ENCODE measurements at places on chromosomes 1 and 21.

DNA sequence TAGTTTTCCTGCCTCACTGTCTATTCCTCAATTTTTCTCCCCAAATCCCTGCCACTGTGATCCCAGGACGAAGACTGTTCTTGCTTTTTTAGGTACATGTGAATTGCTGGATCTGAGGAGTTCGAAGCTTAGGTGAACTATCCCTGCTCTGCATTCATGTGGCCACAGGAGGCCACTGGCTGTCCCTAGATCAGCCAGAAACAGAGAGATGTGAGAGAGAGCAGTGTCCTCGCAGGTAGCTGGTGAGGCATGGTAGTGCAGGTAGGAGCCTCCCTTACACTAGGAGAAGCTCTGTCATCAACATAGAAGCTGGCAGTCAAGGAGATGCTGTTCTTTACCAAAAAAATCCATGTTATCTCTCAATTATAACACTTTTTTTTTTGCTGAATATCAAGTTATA lies 71.5 kb downstream of the USP24 start:
- DNase-seq: no peak

- peak; percentile 85 for DNase-seq
These were observed 69.0 kb downstream of the SLC35A3 start for GRCh38 chr1:100038660-100039287.

GRCh38 chr21:45469273-45470086 lies 64.5 kb downstream of the COL18A1 start:
- peak; percentile 17 for DNase-seq

DNA sequence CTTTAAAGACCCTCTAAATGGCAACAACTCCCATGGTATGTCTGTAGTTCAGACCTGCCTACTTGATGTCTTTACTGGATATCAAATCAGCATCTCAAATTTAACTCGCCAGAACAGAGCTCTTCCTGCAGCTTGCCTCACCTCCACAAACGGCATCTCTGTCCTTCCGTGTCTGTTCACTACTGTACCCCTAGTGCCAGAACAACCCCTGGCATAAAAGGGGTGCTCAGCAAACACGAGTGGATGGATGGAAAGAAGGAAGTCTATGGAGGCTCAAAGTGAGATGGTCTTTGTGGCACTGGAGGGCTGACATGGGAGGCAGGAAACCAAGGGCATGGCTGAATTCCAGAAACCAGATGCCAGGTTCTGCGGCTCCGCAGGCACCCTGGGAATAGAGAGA lies 22.7 kb downstream of the MRPL37 start:
- no peak for DNase-seq

DNA sequence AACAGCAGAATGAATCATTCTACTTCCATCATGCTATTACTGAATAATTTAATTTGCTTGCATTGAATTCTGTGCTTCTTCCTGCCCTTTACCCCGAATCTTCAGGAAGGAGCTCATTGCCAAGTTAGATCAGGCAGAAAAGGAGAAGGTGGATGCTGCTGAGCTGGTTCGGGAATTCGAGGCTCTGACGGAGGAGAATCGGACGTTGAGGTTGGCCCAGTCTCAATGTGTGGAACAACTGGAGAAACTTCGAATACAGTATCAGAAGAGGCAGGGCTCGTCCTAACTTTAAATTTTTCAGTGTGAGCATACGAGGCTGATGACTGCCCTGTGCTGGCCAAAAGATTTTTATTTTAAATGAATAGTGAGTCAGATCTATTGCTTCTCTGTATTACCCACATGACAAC lies 44.2 kb downstream of the MAP3K7CL start:
- DNase-seq: peak; percentile 60

DNA sequence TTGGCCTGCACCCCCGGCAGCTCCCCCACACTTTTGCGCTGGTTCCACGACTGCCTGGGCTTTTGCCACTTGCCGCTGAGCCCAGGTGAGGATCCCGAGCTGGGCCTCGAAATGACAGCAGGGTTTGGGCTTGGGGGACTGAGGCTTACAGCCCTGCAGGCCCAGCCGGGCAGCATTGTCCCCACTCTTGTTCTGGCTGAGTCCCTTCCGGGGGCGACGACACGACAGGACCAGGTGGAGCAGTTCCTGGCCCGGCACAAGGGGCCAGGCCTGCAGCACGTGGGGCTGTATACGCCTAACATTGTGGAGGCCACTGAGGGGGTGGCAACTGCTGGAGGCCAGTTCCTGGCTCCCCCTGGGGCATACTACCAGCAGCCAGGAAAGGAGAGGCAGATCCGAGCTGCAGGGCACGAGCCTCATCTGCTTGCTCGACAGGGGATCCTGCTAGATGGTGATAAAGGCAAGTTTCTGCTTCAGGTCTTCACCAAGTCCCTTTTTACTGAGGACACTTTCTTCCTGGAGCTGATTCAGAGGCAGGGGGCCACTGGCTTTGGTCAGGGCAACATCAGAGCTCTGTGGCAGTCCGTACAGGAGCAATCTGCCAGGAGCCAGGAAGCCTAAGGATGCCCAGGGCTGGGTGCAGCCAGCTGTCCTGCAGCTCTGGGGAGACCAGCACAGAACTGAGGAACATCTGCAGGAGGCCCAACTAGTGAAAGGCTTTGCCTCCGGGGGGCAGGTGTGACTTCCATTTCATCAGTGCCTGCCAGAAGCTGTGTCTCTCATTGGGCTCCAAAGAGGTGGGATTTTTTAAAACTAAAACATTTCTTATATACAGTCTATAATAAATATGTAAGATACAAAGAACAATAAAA lies 1.2 kb downstream of the HPDL start:
- no peak for DNase-seq

- DNase-seq: peak; percentile 97
These were observed 28.1 kb downstream of the SHISA4 start for GRCh38 chr1:201916649-201917249.

DNA sequence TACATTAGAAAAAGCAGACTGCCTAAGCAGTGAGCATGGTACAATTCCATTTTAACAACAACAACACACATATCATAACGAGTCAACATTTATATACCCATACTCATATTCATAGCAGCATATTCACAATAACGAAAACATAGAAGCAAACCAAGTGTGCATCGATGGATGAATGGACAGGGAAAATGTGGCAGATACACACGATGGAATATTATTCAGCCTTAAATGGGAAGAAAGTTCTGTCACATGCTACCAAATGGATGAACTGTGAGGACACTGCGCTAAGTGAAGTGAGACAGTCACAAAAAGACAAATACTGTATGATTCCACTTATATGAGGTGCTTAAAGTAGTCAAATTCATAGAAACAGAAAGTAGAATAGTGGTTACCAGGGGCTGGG lies 9.5 kb upstream of the MAN1C1 start:
- no peak for DNase-seq

DNA sequence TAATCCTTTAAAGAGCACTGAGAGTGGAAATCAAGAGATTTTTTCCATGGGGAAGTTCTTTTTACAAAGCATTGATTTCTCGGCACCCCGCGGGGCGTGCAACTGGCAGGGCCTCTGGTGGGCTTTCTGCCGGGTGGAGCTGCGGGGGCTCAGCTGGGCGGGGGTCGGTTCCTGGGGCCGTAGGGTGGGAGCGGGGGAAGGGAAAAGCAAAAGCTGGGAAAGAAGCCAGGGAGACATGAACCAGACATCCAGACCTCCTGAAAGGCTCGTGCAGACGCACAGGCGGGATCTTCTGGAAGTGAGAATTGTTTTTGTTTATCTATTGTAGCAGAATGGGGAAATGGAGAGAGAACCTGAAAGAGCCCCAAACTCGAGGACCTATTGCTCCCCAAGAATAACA lies 235.2 kb downstream of the FAM72C start:
- no peak for DNase-seq

- DNase-seq: no peak
These were observed 12.6 kb downstream of the GTF2B start for GRCh38 chr1:88878731-88879130.

GRCh38 chr1:156421062-156421938 lies 52.3 kb downstream of the RHBG start:
- peak; percentile 44 for DNase-seq

- DNase-seq: peak; percentile 63
These were observed 25.6 kb upstream of the RGS13 start for GRCh38 chr1:192610112-192610889.

GRCh38 chr1:7938070-7938469 lies 2.6 kb downstream of the TNFRSF9 start:
- no peak for DNase-seq

- DNase-seq: peak; percentile 80
These were observed 3.6 kb downstream of the FAM89A start for GRCh38 chr1:231036416-231036815.

DNA sequence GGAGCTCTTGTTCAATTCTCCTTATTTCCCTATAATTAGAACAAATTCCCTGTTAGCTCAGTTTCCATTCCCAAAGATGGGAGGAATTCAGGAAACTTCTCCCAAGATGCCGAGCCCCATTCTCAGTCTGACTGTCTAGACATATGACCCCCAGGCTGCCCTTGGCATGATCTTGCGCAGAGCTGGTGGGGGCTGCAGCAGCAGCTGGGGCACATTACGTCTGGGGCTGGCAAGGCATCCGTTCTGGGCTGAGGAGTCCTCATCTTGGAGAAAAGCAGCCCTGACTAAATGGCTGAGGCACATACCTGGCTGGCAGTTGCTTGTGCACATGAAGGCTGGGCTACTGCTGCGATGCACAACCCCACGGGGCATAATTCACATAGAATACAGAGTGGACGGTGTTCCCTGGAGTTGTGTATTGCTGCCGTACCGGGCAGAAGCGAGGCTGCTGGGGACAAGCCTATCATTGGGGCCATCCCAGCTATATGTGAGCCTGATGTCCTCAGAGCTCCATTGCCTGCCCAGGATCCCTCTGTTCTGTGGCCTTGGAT lies 36.4 kb upstream of the TRABD2B start:
- DNase-seq: no peak

DNA sequence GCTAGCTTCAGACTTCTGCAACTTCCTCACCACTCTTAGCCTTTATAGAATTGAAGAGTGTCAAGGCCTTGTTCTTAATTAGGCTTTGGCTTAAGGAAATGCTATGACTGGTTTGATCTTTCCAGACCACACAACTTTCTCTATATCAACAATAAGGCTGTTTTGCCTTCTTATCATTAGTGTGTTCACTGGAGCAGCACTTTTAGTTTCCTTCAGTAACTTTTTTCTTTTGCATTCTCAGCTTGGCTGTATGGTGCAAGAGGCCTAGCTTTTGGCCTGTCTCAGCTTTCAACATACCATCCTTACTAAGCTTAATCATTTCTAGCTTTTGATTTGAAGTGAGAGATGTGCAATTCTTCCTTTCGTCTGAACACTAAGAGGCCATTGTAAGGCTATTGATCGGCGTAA lies 8.6 kb downstream of the PRKACB start:
- DNase-seq: peak; percentile 69

- DNase-seq: no peak
These were observed 40.8 kb upstream of the GPR157 start for GRCh38 chr1:9169601-9170137.

DNA sequence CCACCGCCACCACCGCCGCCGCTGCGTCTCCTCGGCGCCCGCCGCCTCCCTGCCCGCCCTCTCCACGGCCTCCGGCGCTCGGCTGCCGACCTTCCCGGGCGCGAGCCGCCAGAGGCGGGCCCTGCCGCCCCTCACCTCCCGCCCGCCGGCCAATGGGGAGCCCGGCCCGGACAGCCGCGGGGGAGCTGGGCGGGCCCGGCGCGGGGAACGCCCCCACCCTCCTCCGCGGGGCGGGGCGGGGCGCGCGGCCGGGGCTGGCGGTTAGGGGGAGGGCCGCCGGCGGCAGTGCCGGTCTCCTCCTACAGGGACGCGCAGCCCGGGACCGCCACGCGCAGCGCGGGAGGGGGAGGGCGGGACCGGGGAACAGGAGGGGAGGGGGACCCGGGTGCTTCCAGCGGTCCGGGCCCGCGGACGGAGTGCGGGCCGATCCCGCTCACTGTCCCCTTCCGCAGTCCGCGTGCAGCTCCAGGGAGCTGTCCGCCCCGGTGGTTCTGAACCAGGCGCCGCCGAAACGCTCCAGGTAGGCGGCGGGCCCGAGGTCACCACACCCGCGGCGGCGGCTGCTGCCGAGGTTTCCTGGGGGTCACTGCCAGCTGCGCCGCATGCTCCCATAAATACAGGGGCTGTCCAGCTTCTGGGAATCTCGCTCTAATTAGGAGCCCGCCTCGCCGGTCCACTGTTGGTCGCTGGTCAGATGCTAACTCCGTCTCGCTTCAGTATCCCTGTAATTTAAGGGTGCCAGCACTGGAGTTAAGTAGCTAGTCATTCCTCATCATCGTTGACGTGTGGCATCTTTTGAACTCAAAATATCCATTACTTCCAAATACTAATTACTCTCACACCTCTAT lies at the start of gene PGBD5:
TSS of gene PGBD5 (minus strand) at position 87 of the 848 bp plus-strand sequence. CDS start 404 bp downstream, outside the sequence.
- peak; percentile 60 for DNase-seq

DNA sequence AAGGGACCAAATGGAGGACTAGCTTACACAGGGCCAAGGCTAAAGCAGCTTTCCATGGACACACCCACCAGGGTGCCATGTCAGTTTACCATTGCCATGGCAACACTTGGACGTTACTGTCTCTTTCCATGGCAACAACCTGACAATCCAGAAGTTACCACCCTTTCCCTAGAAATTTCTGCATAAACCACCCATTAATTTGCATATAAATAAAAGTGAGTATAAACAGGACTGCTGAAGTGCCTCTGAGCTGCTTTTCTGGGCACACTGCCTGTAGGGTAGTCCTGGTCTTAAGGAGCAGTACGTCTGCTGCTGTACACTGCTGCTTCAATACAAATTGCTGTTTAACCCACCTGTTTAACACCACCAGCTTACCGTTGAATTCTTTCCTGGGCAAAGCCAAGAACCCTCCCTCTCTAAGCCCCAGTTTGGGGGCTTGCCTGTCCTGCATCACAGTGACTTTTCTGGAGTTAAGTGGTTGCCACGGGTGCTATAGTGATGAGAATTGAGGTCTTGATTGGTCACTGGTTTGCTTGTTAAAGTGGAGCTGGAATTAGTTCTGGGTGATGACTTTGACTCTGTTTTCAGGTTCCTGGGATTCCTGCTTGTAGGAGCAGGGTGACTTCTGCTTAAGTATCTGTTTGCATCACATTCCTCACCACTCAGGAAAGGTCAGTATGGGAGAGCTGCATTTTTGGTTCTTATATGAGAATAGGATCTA lies 83.2 kb downstream of the CLDN17 start:
- DNase-seq: no peak

DNA sequence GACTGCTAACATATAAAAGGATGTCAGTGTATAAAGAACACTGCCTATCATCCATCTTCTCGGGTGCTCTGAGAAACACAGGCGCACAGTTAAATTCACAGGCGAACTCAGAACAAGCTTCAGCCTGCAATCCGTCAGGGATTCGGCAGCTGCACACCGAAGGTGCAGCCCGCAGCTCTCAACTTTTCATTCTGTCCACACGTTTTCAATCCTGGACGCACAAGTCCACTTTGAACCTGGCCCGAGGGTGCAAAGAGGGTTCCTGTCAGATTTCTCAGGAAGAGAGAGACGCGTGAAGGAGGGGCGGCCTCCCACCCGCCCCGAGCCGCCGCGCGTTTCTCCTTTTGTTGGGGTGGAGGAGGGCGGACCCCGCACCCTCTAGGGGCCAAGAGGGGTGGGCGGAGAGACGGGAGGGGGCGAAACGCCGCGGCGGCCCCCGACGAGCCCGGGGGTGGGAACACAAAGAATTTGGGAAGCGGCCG lies 724 bp downstream of the DOCK7 start:
- DNase-seq: peak; percentile 58

- no peak for DNase-seq
These were observed 11.1 kb downstream of the BARHL2 start for GRCh38 chr1:90705956-90706355.

Data from choroid plexus epithelial cell (primary cell).